ENCODE measurements at places on chromosomes 4 and X. TPM values are rescaled to one million over a fixed set of nuclear protein-coding genes. Genes with fewer than 3 reads are reported as not detected.

The ZFP42 gene
- 120 TPM for total RNA-seq

The KLHL4 gene
- total RNA-seq: 10.5 TPM

The FHDC1 gene
- 17.1 TPM for total RNA-seq

The EXOC1L gene
- total RNA-seq: not detected

The PFKFB1 gene
- 1.1 TPM for total RNA-seq

GRCh38 chrX:104284507-104284906 lies 29.8 kb upstream of the ESX1 start:
- H3K27me3 ChIP-seq: peaks cover 4% of the 10 kb centered on the region
- no peak for DNase-seq
- no peaks in the 10 kb centered on the region for H3K36me3 ChIP-seq
- no peak overlapping the region for H3K27ac ChIP-seq
- H3K4me1 ChIP-seq: peaks cover 44% of the 10 kb centered on the region

DNA sequence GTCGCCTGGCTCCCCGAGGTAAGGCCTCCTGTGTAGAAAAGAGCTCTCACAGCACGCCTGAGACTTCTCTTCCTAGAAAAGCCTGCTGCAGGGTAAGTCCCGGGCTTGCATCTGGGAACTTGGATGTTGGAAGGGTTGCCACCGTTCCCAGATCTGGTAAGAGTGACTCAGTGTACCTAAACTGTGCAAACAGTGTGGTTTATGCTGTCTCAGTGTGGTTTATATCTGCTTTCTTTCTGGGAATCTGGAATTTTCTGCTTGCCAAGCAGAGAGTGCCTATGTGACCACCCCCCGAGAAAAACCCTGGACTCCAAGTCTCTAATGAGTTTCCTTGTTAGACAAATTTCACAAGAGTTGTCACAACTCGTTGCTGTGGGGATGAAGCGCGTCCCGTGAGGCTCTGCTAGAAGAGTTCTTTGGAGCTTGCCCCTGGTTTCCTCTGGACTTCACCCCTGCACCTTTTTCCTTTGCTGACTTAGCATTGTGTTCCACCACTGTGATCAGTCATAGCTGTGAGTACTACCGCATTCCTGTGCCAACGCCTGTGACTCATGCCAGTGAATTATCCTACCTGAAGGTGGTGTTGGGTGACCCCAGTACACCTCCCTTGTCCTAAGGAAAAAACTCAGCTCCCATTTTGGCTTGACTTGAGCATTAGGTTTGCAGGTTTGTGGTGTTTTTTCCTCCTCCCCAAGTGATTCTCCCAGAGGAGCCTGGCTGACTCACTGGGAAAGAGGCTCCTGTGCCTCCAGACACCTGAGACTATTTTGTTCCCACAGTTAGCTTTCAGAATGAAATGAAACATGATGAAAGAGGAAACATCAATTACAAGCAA lies 14.5 kb downstream of the SLC2A9 start:
- DNase-seq: no peak
- peaks cover 11% of the 10 kb centered on the region for H3K4me1 ChIP-seq
- H3K4me3 ChIP-seq: no peak overlapping the region
- no peak overlapping the region for H3K27ac ChIP-seq
- H3K27me3 ChIP-seq: peaks cover 2% of the 10 kb centered on the region
- H3K36me3 ChIP-seq: no peaks in the 10 kb centered on the region

GRCh38 chr4:168509786-168510185 lies 12.9 kb downstream of the PALLD start:
- DNase-seq: no peak
- H3K27ac ChIP-seq: no peak overlapping the region
- no peaks in the 10 kb centered on the region for H3K36me3 ChIP-seq
- H3K27me3 ChIP-seq: no peaks in the 10 kb centered on the region
- H3K4me1 ChIP-seq: no peaks in the 10 kb centered on the region
- no peak overlapping the region for H3K4me3 ChIP-seq

GRCh38 chr4:13544606-13545393 lies 492 bp upstream of the NKX3-2 start:
- peak; percentile 95 for DNase-seq
- 0 out of 2 replicates have a peak, but pooled peaks cover 3% of the 10 kb centered on the region for H3K36me3 ChIP-seq

DNA sequence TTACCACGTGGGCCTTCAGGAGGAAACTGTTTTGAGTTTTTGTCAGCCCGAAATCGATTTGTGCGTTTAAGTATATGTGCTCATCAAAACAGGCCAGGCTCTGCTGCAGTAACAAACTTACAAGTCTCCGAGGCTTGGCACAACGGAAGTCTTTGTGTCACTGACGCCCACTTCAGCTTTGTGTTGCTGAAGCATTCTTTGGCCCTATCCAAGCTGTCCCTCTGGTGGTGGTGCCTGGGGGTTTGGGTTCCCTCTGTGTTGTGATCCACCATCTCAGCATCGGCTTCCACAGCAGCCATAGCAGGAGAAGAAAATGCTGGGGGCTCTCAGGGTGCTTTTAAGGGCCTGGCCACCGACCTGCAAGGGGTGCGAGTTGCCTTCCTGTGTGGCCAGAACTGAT lies 176.4 kb downstream of the PTTG2 start:
- H3K4me1 ChIP-seq: peaks cover 16% of the 10 kb centered on the region
- no peak overlapping the region for H3K4me3 ChIP-seq
- no peak overlapping the region for H3K27ac ChIP-seq
- H3K36me3 ChIP-seq: peaks cover 37% of the 10 kb centered on the region
- no peak for DNase-seq
- H3K27me3 ChIP-seq: no peaks in the 10 kb centered on the region

DNA sequence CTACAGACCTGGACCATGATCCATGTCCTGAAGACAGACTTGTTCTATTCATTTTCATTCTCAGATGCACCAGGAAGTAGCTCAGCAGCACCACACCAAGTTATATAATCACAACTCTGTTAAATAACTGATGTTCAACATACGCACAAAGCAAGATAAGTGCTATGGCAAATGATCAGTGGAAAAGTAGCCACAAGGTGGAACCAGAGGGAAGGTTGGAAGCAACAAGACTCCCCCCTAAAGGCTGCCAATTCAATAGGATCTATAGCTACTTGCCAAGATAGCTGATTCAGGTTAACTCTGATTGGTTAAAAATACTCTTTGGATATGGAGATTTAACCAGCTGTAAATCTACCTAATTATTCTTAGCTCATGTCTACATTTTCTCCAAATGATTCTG lies 23.7 kb upstream of the FAM47B start:
- no peaks in the 10 kb centered on the region for H3K36me3 ChIP-seq
- DNase-seq: peak; percentile 11
- no peak overlapping the region for H3K27ac ChIP-seq
- H3K27me3 ChIP-seq: no peaks in the 10 kb centered on the region

- H3K27ac ChIP-seq: peak overlapping the region; percentile 50
- H3K4me1 ChIP-seq: peaks cover 32% of the 10 kb centered on the region
- no peak for DNase-seq
- peaks cover 3% of the 10 kb centered on the region for H3K36me3 ChIP-seq
- no peaks in the 10 kb centered on the region for H3K27me3 ChIP-seq
- H3K4me3 ChIP-seq: no peak overlapping the region
Observed at GRCh38 chrX:2251211-2251610, 249.6 kb downstream of the DHRSX start.

DNA sequence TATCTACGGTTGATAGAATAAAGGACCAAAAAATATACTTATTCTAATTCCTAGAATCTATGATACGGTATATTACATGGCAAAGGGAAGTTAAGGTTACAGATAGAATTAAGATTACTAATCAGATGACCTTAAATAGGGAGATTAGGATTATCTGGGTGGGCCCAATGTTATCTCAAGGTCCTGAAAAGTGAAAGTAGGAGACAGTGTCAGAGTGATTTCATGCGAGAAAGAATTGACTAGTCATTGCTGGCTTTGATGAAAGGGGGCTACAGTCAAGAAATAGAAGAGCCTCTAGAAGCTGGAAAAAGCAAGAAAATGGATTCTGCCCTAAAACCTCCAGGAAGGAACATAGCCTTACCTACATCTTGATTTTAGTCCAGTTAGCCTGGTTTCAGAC lies 176.9 kb upstream of the PPP1R2C start:
- H3K4me1 ChIP-seq: peaks cover 6% of the 10 kb centered on the region
- no peak overlapping the region for H3K27ac ChIP-seq

DNA sequence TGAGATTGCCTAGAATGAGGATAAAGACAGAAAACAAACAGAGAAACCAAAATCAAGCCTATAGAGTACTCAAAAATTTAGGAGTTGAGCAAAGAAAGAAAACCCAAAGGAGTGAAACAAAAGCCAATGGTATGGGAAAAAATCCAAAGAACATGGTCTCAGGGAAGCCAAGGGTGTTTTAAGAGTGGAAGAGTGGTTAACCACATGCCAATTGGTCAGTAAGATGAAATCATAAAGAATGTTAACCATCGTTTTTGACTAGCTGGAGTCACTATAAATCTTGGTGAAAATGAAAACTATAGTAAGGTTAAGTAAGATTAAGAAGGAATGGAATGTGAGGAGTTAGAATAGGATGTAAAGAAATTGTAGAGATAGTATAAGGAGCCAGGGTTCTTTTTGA lies 64.7 kb upstream of the RPL34 start:
- no peak overlapping the region for H3K4me3 ChIP-seq
- H3K36me3 ChIP-seq: no peaks in the 10 kb centered on the region
- DNase-seq: no peak
- no peak overlapping the region for H3K27ac ChIP-seq

DNA sequence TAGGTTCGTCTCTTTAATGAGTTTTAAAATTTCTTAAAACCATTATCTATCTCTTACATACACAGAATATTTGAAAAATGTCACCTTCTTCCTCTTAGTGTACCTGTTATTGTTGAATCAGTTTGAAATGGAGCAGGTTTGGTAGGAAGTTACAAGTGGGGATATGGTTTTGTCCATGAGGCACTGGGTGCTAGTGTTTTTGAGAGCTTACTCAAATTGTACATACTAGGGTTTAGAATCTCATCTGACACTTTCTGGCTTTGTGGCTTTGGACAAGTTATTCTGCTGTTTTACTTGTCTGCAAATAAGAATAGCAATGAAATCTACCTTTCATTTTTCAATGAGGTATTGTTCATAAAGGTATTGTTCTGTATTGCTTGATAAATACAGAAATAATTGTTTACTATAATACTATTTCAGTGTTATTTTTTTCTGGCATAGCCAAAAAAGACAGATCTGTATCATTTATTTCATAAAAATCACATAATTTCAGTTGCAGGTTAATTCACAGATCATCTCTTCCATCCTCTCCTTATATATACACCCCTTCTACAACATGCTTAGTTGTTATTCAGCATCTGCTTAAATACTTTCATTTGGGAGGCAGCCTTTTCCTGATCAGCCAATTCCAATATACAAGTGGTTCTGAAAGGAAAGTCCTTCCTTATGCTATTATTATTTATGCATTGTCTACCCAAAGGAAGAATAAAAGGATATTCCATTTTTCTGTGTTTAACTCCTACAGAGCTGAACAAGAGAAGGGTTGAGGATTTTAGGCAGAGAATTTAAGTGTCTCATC lies 13.3 kb downstream of the NCAPG start:
- peaks cover 26% of the 10 kb centered on the region for H3K4me1 ChIP-seq
- no peak overlapping the region for H3K4me3 ChIP-seq
- peaks cover 53% of the 10 kb centered on the region for H3K36me3 ChIP-seq
- DNase-seq: no peak
- no peak overlapping the region for H3K27ac ChIP-seq

DNA sequence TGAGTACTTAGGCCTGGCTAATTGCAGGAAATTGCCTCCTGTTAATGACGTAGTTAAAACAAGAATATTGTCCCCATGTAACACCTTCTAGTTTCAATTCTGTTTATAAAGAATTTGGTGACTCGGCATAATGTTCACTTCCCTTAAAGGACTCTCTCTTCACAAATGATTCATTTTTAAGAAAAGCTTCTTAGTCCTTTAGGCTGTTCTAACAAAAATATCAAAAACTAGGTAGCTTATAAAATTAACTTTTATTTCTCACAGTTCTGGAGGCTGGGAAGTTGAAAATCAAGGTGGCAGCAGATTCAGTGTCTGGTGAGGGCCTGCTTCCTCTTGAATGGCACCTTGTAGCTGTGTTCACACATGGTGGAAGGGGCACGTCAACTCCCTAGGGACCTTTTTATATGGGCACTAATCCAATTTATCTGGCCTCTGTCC lies 23.8 kb downstream of the COL25A1 start:
- no peak for DNase-seq
- no peaks in the 10 kb centered on the region for H3K36me3 ChIP-seq
- no peak overlapping the region for H3K4me3 ChIP-seq
